ENCODE measurements at places on chromosomes 7 and 10.

DNA sequence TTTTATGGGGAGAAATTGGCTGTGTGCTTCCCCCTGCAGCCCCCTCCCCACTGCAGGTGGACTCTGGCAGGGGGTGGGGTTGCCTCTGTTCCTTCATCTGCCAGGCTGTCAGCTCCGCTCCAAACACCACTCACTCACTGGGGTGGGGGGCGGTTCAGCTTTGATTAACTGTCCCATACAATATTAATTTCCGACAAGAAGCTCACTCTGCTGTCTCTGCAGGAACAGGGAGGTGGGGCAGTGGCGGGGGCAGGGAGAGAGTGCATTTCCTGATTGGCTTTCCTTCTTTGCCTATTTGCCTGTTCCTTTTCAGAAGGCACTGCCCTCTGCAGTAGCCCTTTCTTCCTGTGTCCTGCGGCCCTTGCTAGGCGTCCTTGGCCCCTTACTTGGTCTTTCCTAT lies 500.8 kb downstream of the PLXNA4 start:
- DNase-seq: no peak
- H3K27me3 ChIP-seq: no peaks in the 10 kb centered on the region
- H3K36me3 ChIP-seq: no peaks in the 10 kb centered on the region

DNA sequence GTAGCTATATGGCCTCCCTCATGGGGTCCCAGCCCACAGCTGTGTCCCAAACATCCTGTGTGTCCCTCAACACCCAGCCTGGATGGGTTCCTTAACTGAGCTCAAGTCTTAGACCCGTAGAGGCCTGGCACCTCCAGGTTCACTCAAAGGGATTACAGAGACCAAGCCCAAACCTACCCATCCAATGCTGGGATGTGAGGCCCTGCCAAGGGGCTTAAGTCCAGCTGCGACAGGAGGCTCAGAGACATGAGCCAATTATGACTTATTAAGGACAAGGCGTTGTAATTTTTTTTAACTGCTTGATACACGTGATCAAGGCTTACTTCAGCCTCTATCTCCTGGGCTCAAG lies 105.6 kb upstream of the RET start:
- H3K27me3 ChIP-seq: no peaks in the 10 kb centered on the region
- H3K36me3 ChIP-seq: no peaks in the 10 kb centered on the region
- no peak for DNase-seq
- no peak overlapping the region for H3K27ac ChIP-seq
- no peaks in the 10 kb centered on the region for H3K4me1 ChIP-seq

DNA sequence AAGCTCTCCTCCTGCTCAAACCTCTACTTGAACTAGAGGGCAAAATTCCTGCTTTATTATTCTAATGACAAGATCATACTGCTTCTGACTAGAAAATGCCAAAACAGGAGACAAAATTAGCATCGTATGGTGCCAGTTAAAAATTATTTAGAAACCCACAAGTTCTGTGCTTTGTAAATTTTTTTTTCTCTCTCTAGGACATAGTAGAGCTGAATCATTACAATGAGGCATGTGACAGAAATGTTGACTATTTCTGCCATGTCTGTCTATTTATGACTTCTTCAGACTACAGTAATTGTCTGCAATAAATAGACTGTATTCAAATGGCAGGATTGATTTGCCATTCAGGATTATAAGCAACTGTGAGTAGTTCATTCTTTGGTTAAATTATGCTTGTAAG lies 335.8 kb downstream of the PRPF18 start:
- H3K27ac ChIP-seq: no peak overlapping the region
- no peak for DNase-seq
- H3K27me3 ChIP-seq: no peaks in the 10 kb centered on the region
- no peak overlapping the region for H3K4me3 ChIP-seq
- H3K36me3 ChIP-seq: no peaks in the 10 kb centered on the region

GRCh38 chr10:118596426-118597124 lies 1.1 kb upstream of the PRLHR start:
- peaks cover 70% of the 10 kb centered on the region for H3K27me3 ChIP-seq
- no peaks in the 10 kb centered on the region for H3K4me1 ChIP-seq
- no peak overlapping the region for H3K4me3 ChIP-seq
- H3K36me3 ChIP-seq: no peaks in the 10 kb centered on the region
- DNase-seq: no peak

GRCh38 chr7:74514131-74514591 lies 60.5 kb downstream of the GTF2IRD1 start:
- no peak overlapping the region for H3K4me3 ChIP-seq
- H3K27me3 ChIP-seq: no peaks in the 10 kb centered on the region
- peak; percentile 74 for DNase-seq
- H3K36me3 ChIP-seq: no peaks in the 10 kb centered on the region

GRCh38 chr7:106018566-106019469 lies 55.8 kb downstream of the CDHR3 start:
- H3K4me1 ChIP-seq: peaks cover 31% of the 10 kb centered on the region
- H3K27me3 ChIP-seq: no peaks in the 10 kb centered on the region
- H3K27ac ChIP-seq: no peak overlapping the region
- no peaks in the 10 kb centered on the region for H3K36me3 ChIP-seq
- H3K4me3 ChIP-seq: no peak overlapping the region

Measured in sigmoid colon (tissue), 7 donors.